ENCODE measurements at places on chromosomes 13 and 19. TPM values are rescaled to one million over a fixed set of nuclear protein-coding genes. Genes with fewer than 3 reads are reported as not detected.

- H3K27me3 ChIP-seq: no peaks in the 10 kb centered on the region
- no peak for DNase-seq
- H3K36me3 ChIP-seq: no peaks in the 10 kb centered on the region
- no peak overlapping the region for H3K27ac ChIP-seq
- no peak overlapping the region for H3K4me3 ChIP-seq
- no peaks in the 10 kb centered on the region for H3K4me1 ChIP-seq
Measured at GRCh38 chr13:27678306-27679040, 56.8 kb downstream of the POLR1D start.

- H3K27ac ChIP-seq: no peak overlapping the region
- H3K27me3 ChIP-seq: no peaks in the 10 kb centered on the region
- DNase-seq: no peak
- no peak overlapping the region for H3K4me3 ChIP-seq
- H3K4me1 ChIP-seq: no peaks in the 10 kb centered on the region
Measured at GRCh38 chr13:59391696-59392095, 772.0 kb downstream of the DIAPH3 start.

DNA sequence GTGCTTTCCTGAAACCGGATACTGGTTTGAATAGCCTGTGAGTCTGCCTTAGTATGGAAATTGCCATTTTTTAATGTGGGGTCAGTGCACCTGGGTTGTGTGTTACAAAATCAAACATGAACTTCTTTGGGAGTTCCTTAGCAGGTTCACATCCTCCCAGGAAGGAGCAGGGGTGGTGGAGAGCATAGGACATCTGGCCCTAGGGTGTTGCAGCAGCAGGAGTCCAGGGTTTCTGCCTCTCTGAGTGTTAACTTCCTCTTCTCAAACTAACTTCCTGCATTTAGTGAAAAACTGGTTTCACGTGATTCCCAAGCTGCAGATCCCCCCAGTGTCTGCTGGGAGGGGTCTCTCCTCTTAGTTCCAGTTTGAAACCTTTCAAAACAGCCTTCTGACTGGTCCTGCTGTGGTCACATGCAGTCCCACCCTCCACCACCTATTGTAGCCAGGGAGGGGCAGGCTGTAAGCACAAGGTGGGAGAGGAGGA lies 7.2 kb downstream of the RNASEH2B start:
- no peak for DNase-seq
- H3K27me3 ChIP-seq: no peaks in the 10 kb centered on the region
- H3K36me3 ChIP-seq: no peaks in the 10 kb centered on the region
- H3K4me1 ChIP-seq: peaks cover 13% of the 10 kb centered on the region
- H3K27ac ChIP-seq: peak overlapping the region; percentile 10
- H3K4me3 ChIP-seq: no peak overlapping the region

- DNase-seq: no peak
- H3K36me3 ChIP-seq: no peaks in the 10 kb centered on the region
- peaks cover 11% of the 10 kb centered on the region for H3K4me1 ChIP-seq
- peak overlapping the region; percentile 4 for H3K27ac ChIP-seq
Measured at GRCh38 chr13:97302611-97303010, 80.5 kb downstream of the MBNL2 start.

GRCh38 chr19:37946132-37946531 lies 39.1 kb downstream of the SIPA1L3 start:
- H3K27ac ChIP-seq: no peak overlapping the region
- DNase-seq: no peak
- H3K27me3 ChIP-seq: no peaks in the 10 kb centered on the region
- no peak overlapping the region for H3K4me3 ChIP-seq
- H3K4me1 ChIP-seq: peaks cover 7% of the 10 kb centered on the region
- no peaks in the 10 kb centered on the region for H3K36me3 ChIP-seq

COL4A1 gene
- total RNA-seq: 167 TPM

KCNN1 gene
- total RNA-seq: not detected

- H3K27me3 ChIP-seq: no peaks in the 10 kb centered on the region
- no peak overlapping the region for H3K27ac ChIP-seq
- H3K4me3 ChIP-seq: no peak overlapping the region
Measured at GRCh38 chr13:74696148-74696922, 562.1 kb upstream of the KLF12 start.

- H3K36me3 ChIP-seq: no peaks in the 10 kb centered on the region
- H3K27me3 ChIP-seq: peaks cover 4% of the 10 kb centered on the region
- H3K4me1 ChIP-seq: no peaks in the 10 kb centered on the region
- no peak overlapping the region for H3K27ac ChIP-seq
- H3K4me3 ChIP-seq: no peak overlapping the region
Measured at GRCh38 chr19:45599286-45599685, 2.7 kb downstream of the GPR4 start.

DNA sequence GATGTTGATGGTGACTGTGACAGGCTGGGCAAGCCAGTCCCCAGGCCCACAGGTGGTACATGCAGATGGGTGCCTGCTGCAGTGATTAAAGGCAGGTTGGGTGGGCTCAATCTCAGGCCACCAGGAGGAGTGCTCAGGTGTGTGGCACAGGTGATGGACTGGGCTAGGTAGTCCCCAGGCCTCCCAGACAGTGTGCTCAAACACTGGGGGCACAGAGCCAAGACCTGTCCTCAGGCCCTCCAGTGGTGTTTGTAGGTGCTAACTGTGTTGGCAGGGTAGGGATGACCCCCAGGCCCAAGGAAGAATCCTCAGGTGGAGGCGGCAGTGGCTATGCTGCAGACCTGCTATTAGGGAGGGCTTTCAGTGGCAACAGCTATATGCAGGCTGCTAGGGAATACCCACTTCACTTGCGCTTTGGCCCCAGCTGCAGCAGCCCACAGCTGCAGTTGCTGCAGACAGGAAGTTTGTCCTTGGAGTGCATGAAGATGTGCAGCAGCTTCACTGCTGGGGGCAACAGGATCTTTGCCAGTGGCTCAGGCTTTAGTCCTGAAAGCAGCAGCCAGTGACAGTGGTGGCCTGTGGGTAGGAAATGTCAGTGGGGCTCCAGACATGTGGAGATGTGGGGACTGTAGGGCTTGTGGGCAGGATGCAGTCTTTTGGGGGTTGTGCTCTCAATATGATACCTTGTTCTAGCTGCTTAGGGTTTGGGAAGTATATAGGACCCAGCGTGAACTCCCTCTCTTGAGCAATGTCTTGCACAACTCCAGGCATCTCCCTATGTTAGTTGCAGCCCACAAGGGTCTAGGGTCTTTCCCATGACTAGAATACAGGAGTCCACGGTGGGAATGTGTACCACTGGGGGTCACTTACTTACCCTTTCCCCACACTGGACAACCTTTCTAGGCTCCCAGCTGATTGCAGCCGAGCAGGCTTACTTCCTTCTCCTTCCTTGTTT lies 54.1 kb upstream of the MLNR start:
- no peaks in the 10 kb centered on the region for H3K4me1 ChIP-seq
- no peaks in the 10 kb centered on the region for H3K27me3 ChIP-seq
- no peak overlapping the region for H3K27ac ChIP-seq
- H3K4me3 ChIP-seq: no peak overlapping the region
- peak; percentile 49 for DNase-seq

DNA sequence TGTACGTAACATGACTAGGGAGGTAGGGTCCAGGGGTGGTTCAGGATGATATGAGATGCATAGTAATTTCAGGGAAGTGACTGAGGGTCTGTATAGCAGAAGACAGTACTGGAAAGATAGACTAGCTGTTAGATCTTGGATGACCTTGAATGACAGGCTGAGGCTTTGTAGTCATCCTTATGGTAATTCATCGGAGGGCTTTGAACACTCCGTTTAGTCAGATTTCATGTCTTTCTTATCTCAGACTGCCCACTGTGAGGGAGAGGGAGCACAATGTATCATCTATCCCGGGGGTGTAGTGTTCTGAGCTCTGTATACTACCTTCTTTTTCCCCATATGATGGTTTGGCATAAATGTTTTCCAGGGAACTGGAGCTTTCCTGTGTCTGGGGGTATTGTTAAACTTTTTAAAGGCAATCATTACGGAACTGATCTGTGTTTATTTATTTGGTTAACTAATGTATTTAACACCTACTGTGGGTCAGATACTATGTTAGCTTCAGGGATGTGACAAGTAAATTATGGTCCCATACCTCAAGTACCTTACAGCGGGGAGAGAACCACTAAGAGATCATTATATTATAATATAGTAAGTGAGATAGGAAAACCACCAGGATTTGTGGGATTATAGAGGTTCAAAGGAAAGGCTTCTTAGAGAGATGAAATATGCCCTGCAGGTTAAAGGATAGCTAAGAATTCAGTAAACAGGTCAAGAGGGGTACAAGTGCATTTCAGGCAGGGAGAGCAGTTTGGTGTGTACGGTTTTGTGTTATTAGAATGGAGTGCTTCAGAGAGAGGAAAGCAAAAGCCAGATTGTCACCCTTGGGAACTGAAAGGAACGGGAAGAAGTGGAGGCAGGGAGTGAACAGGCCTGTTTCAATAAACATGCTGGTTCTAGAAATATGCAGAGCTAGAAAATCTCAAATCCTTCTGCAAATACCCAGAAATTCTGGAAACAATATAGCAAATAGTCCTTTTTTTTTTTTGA lies 164.8 kb upstream of the KL start:
- H3K36me3 ChIP-seq: no peaks in the 10 kb centered on the region
- no peak overlapping the region for H3K27ac ChIP-seq
- no peaks in the 10 kb centered on the region for H3K4me1 ChIP-seq
- H3K27me3 ChIP-seq: no peaks in the 10 kb centered on the region
- no peak for DNase-seq
- no peak overlapping the region for H3K4me3 ChIP-seq

CILP2 gene
- not detected for total RNA-seq

C5AR1 gene
- total RNA-seq: 4.3 TPM

- H3K27ac ChIP-seq: no peak overlapping the region
- no peaks in the 10 kb centered on the region for H3K27me3 ChIP-seq
- no peaks in the 10 kb centered on the region for H3K4me1 ChIP-seq
- no peaks in the 10 kb centered on the region for H3K36me3 ChIP-seq
- no peak for DNase-seq
Measured at GRCh38 chr13:55230570-55230908, 1910.2 kb upstream of the PRR20A start.

DNA sequence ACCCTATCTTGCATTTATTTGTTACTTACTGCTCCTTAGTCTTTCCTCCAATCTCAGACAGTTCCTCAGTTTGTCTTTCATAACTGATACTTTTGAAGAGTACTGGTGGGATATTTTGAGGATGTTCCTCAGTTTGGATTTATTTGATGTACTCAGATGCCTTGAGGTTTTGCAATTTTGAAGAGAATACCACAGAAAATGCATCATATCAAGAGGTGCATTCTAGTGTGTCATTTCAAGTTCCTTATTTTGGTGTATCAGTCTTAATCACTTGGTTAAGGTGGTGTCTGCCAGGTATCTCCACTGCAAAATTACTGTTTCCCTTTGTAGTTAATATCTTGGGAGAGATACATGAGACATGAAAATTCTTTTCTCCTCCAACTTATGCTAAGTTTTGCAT lies 75.1 kb downstream of the URI1 start:
- H3K27ac ChIP-seq: no peak overlapping the region
- H3K4me1 ChIP-seq: no peaks in the 10 kb centered on the region
- no peak overlapping the region for H3K4me3 ChIP-seq
- no peaks in the 10 kb centered on the region for H3K36me3 ChIP-seq

GRCh38 chr13:53138376-53139036 lies 109.9 kb downstream of the OLFM4 start:
- no peaks in the 10 kb centered on the region for H3K27me3 ChIP-seq
- no peak for DNase-seq
- no peaks in the 10 kb centered on the region for H3K36me3 ChIP-seq
- no peak overlapping the region for H3K4me3 ChIP-seq

IGFL1 gene
- not detected for total RNA-seq

LILRB5 gene
- 3.1 TPM for total RNA-seq

DNA sequence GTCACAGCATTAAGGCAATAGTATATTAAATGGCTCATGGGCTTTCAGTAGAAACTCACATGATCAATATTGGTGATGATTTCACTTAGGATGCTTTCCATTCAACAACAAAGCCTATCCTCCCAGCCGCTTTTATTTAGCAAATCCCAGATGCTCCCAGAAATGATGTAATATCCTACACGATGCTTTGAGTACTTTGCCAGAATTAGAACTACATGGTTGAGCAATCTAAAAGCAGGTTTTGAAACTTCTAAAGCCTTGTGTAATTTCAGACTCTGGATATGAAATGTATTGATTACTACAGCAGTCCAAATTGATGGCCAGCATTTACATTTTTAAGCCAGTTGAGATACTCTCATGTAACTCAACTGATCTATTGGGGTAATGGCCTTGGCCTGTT lies 13.6 kb downstream of the DLEU7 start:
- no peaks in the 10 kb centered on the region for H3K36me3 ChIP-seq
- H3K27ac ChIP-seq: no peak overlapping the region
- no peaks in the 10 kb centered on the region for H3K27me3 ChIP-seq
- no peak for DNase-seq
- H3K4me3 ChIP-seq: no peak overlapping the region

DNA sequence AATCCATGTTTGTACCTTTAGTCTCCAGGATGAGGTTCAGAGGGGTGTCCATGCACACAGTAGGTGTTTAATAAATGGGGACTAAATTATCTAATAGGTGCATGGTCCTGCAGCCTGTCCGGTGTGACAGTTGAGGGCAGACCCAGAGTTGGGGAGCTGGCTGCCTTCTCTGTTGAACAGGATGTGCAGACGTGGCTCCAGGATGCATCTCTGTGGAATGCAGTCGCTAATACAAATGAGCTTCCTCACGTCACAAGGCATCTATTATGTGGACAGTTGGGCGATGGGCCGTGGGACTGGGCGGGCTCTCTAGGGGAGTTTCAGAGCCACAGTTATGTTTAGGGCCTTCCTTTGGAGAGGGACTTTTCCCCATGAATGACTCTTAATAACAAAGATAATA lies 71.0 kb downstream of the SIPA1L3 start:
- DNase-seq: peak; percentile 15
- no peaks in the 10 kb centered on the region for H3K36me3 ChIP-seq
- H3K27ac ChIP-seq: no peak overlapping the region
- H3K4me3 ChIP-seq: no peak overlapping the region
- H3K27me3 ChIP-seq: no peaks in the 10 kb centered on the region

DNA sequence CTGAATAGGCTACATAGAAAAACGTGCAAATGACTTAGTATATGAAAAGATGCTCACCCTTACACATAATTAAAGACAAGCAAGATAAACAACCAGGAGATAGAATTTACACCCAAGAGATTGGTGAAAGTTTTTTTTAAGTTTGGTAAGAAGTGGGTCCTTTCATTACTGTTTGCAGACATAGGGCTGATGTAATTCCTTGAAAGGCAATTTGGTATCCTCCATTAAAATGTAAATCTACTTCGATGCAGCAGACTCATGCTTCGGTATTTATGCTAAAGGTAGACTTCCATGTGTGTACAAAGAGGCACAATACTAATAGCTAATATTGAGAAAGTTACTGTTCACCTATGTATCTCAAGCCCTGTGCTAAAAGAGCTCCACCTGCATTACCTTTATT lies 33.5 kb downstream of the CNMD start:
- no peaks in the 10 kb centered on the region for H3K4me1 ChIP-seq
- H3K4me3 ChIP-seq: no peak overlapping the region
- H3K27ac ChIP-seq: no peak overlapping the region
- DNase-seq: no peak

DNA sequence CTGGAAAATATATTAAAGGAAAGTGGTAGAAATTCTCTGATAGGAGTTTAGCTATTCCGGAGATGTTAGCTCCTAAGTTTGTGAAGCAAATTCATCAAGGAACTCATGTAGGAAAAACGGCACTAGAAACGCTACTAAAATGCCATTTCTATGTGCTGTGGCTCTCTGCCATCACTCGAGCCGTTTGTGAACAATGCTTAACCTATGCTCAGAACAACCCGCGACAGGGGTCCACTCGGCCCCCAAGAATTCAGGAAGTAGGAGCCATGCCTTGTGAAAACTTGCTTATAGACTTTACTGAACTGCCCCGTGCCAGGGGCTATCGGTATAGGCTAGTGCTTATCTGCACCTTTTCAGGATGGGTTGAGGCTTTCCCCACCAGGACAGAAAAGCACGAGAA lies 14.2 kb upstream of the SLC15A1 start:
- H3K27me3 ChIP-seq: no peaks in the 10 kb centered on the region
- no peak for DNase-seq
- no peak overlapping the region for H3K4me3 ChIP-seq
- H3K36me3 ChIP-seq: no peaks in the 10 kb centered on the region
